ENCODE measurements at places on chromosomes 6 and 20.

DNA sequence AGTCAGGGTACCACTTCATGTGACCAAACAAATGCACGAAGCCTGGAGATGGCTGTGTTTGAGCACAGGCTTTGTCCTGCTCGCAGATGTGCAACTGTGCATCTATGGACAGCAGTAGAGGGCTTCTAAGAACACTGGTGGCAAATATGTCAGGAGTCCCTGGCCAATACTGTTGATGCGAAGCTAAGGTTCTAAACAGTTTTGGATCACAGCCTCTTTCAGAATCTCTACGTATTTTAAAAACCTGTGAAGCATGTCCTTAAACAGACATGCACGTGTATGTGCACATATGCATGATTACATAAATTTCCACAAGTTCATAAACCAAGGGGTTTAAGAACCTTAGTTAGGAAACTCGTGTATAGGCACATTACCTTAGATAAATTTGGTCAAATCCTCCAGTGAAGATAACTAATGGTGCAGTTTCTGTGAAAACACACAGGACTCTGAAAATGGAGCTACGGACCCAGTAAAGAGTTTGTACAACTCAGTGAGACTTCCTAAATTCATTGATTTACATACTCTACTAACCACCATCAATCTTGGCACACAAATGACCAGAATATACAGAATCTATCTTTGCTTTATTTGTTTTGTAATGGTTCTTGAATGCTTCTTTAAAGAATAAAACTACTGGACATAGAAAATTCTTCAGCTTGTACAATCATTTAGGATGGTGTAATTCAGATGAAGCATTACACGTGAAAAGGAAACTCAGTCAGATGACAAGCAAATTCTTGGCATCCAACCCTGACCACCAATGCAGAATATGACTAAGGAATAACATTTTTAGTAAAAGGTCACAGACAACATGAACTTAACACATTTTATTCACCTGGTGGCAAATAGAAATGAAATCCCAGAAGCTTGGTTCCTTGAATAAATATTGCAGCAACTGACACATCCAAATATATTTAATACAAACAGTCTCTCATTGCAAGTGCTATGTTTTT is 27.4 kb downstream of the KCNQ5 start:
- DNase-seq: peak; percentile 76

DNA sequence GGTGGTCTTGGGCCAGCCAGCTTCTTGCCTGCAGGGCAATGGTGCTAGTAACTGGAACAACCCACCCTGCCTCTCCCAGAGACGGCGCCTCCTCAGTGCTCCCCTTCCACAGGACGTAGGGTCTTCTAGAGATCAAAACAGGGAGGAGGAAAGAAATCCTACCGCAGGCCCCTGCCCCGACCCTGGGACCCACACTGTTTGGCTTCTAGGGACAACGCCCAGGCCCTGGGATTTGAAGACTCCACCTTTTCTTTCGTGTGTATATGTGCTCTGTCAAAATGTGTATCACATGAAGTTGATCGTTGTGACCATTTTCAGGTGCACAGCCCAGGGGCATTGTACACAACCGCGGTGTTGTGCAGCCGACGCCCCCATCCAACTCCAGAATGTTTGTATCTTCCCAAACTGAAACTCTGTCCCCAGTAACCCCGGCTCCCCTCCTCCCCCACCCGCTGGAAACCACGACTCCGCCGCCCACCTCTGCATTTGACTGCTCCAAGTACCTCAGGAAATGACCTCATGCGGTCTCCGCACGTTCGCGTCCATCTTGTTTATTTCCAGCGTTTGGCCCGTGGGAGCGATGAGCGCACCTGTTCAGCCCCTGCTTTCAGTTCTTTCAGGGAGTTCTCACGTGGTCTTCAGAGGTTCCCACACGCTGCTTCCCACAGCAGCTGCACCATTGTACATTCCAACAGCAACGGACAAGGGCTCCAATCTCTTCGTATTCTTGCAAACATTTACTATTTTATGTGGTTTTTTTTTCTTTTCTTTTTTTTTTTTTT is 3.4 kb upstream of the BHLHE23 start:
- DNase-seq: no peak

GRCh38 chr6:128606611-128607010 is 86.2 kb upstream of the PTPRK start:
- DNase-seq: no peak

DNA sequence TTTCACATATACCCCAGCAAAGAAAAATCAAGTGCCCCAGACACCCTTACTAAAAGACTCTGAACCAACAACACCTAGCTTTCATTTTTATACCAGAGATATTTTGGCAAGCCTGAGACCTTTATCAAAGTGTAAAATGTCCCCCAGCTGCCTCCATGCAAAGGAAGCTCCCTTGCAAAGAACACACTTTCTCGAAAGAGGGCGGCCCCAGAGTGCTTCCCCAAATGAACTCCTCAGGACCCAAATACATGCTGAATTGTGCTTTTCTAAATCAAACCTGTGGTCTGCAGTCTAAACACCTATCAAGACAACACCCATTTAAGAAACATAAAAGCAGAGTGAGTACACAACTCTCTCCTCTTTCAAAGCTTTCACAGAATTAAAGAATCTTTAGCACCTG is 490 bp downstream of the IPCEF1 start:
- no peak for DNase-seq

- DNase-seq: no peak
Observed at GRCh38 chr20:61727761-61728160, 337.9 kb downstream of the TAF4 start.

DNA sequence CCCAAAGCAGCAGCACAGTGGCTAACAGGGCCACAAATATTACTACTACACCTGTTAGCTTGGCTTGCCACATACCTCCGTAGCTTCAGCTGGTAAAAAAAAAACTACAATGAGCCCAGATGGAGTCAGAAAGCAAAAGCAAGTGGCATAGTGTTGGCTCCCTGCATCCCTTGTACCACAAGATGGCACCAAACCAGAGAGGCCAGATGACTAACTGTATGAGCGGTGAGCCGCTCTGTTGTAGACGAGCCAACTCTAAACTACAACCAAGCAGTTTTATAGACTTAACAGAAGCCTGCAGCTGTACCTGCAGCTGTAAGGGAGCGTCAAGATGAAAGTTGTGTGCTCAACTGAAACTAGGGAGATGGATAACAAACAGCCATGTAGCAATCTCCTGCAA is 84.5 kb upstream of the MCHR2 start:
- DNase-seq: no peak

DNA sequence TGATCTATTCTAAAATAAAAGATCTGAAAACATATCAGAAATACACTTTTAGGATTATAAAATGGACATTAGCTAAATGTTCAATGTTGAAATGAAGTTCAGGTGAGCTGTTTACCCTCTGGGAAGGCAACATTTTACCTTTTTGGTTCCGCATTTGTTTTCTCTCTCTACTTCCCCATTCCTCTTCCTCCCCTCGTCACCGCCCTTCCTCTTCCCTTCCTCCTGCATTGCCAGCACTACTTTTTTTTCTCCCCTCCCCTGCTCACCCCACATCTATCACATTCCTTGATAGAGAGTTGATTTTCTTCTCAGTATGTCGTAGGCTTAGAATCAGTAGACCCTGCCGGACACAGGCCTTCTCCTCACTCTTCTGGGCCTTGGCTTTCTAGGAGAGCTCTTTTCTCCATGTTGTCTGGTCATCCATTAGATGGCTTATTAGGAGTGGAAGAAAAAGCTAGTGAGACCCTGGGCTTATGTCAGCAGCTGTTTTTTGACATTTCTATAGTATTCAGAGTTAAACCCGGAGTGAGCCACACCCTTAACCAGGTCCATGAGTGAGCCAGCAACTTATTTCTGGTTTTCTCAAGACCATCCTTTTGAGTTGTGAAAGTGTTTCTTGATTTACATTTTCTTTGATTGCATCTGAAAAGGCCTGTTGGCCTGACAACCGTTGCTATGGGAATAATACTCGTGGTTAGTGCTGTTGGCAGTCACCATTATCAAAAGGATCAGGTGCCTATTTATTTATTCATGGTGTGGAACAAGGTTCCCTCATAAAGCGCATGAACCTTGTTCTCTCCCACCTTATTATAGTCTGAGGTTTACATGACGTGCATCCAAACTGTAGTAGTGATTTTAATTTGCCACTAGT is 90.9 kb downstream of the DTD1 start:
- DNase-seq: no peak

DNA sequence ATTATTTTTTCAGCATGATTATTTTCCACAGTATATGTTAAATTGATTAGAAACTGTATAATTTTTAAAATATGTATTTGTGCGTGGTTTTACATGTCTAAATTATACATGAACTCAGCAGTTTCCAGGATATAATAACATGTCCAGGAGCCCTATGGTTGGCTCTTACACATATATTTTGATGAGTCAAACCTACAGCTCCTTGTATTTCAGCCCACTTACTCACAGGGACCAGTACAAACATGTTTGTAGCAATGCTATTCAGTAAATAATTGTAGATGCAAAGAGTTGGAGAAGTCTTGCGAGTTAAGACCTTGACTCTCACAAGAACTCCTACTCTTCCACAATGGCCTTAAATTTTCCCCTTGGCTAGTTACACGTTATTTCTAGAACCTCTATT is 107.2 kb upstream of the SASH1 start:
- no peak for DNase-seq

- no peak for DNase-seq
Observed at GRCh38 chr6:74658391-74658790, 547.5 kb downstream of the COL12A1 start.

DNA sequence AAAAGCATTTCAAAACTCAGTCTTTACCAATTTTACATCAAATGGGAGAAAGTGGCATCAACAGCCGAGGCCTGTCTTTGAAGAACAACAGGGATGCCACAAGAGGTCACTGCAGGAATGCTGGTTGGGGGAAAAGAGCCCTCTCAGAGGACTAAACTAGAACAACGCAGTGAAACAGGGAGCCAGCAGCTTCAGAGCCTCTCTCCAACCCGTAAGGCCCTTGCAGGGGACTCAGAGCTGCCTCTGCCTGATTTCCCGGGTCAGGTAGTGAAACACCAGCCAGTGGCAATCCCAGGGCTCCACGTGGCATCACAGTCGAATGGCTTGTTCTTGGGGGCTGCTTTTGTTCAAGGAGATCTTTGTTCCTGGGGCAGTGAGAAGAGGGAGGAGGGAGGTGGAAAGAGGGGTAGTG is 55.0 kb upstream of the KCNK16 start:
- DNase-seq: peak; percentile 68

DNA sequence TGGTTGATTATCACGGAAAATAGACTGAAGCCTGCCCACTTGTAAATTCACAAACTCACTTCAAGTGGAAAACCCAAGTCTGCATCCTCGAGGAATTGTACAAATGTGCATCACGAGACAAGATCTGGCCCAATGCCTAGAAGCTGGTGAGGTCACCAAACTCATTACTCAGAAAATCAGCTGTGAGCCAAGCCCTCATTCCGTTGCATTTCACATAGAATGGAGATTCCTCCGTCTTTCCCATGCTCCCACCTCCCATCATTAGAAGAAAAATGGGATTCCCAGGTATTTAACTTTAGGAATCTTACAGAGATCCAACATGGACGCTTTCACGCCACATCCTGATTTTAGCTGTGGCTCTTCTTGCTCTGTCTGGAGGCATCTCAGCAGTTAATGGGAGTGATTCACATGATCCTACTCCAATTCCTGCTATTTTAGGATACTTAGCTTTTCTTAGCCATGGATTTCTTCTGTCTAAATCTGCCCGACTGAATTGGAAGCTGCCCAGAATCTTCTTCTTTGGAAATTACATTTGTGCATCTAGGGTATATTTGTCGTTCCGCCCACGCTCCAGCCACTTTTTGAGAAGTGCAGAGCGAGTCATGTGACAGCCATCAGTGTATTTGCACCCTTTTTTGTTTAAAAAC is 68.7 kb upstream of the STMND1 start:
- peak; percentile 87 for DNase-seq

DNA sequence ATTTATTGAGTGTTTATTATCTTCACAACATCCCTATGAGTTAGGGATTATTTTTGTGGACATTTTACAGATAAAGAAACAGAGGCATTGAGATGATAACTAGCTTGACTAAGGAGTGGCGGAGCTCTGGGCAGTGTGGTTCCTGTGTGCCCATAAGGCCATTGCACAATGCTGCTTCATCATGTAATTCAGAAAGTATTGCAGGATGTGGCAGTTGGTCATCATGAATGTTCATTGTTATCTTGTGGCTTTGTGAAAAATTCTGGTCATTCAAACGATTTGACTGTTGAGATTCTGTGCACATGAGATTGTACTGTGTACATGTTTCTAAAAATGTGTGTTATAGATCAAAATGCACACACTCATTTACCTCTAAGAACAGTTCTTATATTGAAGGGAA is 150.8 kb downstream of the ESR1 start:
- DNase-seq: no peak

DNA sequence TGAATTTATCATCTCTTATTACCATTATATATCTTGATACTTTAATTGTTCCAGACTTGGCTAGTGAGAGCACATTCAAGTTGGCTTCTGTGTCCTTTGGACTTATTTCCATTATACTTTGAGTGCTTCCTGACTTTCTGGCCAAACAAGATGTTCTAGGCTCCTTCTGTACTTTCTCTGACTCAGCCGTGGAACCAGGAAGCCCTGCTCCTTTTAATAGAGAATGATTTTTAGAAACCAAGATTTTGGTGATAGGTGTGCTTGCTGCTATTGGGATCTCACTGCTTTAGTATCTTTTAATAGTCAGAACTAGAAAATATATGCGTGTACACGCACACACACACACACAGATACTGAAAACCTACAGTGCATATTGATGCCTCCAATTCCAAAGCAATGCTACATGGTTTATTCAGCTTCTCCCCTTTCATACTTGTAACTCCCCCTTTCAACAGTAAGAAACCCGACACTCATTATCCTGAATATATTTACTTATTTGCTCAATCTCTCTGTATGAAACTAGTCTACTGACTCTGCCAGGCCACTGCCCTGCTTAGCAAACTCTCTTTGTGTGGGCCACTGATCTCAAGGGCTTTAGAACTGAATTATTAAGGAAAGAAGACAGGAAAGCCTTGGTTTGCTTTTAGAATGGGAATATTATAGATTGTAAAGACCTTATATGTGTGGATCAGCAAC is 42.7 kb upstream of the EZR start:
- DNase-seq: no peak

Measured in fibroblast of skin of left quadriceps (primary cell).